NCI-H82 (cell line): ENCODE measurements at places on chromosomes 5 and 9.

DNA sequence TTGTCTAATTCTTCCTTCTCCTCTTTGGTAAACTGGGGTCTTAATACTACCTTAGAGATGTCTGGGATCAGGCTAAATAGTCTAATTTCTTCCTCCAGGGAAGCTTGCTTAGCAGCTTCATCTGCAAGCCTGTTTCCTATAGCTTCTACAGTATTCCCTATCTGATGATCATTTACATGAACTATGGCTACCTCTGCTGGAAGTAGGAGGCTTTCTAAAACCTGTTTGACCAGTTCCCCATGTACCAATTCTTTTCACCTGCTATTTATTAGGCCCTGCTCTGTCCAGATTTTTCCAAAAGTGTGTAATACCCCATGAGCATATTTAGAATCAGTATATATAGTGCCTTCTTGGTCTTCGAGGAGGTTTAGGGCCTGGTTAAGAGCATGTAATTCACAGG is 619.8 kb downstream of the HINT1 start:
- DNase-seq: no peak

- no peak for DNase-seq
Observed at GRCh38 chr5:126143622-126144021, 279.6 kb upstream of the GRAMD2B start.

DNA sequence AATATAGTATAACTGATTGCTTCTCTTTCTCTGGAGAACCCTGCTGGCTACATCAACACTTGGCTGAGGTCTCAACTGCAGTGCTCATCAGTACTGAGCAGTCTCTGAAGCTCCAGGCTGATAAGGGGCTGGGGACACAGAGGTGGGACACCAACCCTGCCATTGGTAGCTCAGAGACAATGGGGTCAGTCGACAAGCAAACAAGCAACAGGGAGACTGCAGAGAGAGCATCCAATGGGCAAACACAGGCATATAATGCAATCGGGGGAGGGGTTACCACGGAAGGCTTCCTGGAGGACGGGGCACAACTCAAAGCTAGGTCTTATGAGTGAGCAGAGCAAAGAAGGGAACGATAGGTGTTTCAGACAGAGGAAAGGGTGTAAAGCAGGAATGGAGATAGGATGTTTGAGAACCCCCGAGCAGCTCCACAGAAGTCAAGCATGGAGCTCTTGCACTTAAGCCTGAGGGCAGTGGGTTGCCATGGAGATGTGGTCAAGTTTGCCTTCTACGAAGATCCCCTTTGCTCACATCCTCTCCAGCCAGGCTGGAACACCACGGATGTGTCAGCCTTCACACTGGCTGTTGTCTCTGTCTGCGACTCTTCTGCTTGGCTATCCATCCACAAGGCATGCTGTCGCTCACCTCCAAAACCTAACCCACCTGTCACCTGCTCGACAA is 21.5 kb upstream of the AKNA start:
- no peak for DNase-seq

GRCh38 chr5:151580858-151581257 is 10.3 kb downstream of the FAT2 start:
- no peak for DNase-seq
